ENCODE measurements at places on chromosomes 5 and 9. TPM values are rescaled to one million over a fixed set of nuclear protein-coding genes. Genes with fewer than 3 reads are reported as not detected.

- DNase-seq = no peak
Observed at GRCh38 chr9:101117161-101117560, 88.6 kb downstream of the PLPPR1 start.

DNA sequence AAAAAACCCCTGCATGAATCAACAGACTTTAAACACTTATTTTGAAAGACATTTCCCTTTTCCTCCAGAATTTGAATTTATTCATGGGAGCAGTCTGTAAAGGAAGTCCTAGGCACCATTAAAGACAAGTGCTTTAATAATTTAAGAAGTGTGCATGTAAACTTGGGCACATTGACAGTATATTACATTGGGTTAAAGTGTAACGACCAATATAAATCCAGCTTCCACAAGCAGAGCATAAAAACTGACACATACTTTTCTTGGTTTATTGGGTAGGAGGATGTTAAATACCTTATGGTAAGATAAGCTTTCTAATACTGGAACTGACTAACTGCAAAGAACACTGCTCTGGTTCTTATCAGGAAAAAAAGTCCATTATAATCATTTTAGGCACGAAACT, 1.2 kb upstream of the ENTREP1 start:
- DNase-seq = no peak

Gene SPATA31A3
- total RNA-seq = not detected

Gene SLCO6A1
- not detected for total RNA-seq

DNA sequence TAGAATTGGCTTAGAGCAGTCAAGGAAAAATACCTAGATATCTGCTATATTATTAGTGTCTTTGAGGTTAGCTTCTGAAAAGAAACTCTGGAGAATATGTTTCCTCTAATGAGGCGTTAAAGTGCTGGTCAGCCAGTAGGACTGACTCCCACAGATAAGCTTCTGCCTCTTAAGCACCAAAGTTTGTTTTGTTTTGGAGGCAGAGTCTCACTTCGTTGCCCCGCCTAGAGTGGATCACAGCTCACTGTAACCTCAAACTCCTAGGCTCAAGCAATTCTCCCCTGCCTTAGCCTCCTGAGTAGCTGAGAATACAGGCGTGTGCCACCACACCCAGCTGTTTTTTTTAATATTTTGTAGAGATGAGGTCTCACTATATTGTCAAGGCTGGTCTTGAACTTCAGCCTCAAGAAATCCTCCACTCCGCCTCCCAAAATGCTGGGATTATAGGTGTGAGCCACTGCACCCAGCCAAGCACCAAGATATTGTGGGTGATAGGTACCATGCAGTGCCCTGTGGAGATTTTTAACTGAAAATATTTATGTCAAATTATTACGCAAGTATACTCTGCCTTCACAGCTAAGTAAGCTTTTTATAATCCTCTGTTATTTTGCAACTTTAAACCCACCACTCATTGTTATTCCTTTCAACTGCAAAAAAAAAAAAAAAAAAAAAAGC, 24.7 kb upstream of the TMEM171 start:
- no peak for DNase-seq

DNA sequence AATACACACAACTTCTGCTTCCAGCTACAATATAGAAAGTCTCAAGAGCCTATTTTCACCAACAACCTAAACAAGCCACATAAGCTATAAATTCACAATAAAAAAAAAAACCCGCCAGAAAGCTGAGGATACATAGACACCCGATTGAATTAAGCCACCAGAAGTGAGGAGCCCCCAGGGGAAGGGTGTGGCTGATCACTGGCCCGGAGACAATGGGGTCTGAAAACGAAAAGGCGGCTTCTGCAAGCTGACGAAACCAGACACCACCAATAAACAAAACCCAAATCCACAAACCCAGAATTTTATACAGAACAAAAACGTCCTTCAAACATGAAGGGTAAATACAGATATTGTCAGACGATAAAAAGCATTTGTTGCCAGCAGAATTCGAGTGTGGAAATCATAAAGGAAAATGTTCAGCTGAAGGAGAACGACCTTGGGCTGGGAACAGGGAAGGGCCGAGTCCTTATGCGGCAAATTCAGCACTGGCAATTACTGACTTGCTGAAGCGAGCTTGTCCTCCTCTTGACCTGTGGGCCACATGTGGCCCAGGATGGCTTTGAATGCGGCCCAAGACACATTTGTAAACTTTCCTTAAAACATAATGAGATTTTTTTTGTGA, 39.6 kb upstream of the CEP72 start:
- no peak for DNase-seq

Gene JAKMIP2
- total RNA-seq = 0.76 TPM

GRCh38 chr5:174145821-174146220, 100.3 kb downstream of the NSG2 start:
- no peak for DNase-seq

DNA sequence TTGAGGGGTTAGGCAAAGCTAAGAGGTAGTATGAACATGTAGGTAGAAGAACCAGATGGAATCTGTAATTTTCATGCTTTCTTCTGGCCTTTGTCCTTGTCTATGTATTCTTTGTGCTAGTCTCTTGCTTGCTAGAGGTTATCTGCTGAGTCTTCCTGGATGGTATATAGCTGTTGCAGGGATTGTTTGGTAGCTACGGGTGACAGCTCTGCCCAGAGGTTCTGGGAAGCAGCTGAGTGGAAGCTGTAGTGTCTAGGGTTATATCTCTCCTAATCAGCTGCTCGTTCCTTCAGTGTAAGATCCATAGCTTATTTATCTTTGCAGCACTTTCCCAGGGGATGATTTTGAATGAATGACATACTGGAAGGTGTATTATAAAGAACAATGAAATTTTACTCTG, 100.3 kb downstream of the ATG10 start:
- DNase-seq = no peak

DNA sequence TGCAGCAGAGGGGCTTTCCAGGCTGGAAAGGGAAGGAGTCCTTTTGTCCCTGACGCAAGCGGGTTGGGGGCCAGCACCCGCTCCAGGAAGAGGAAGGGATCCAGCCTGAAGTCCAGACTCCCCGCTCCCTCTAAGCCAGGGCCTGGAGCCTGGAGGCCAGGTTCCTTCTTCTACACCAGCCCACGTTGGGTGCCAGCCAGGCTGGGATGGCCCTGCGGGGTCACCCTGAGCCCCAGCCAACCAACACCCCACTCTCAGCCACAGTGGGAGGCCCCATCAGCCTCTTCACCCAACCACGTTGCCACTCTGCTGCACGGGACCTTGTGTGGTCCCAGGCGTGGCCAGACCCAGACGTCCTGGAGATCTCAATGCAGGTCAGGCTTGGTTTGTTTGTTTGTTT, 970 bp upstream of the FUT7 start:
- DNase-seq = no peak

DNA sequence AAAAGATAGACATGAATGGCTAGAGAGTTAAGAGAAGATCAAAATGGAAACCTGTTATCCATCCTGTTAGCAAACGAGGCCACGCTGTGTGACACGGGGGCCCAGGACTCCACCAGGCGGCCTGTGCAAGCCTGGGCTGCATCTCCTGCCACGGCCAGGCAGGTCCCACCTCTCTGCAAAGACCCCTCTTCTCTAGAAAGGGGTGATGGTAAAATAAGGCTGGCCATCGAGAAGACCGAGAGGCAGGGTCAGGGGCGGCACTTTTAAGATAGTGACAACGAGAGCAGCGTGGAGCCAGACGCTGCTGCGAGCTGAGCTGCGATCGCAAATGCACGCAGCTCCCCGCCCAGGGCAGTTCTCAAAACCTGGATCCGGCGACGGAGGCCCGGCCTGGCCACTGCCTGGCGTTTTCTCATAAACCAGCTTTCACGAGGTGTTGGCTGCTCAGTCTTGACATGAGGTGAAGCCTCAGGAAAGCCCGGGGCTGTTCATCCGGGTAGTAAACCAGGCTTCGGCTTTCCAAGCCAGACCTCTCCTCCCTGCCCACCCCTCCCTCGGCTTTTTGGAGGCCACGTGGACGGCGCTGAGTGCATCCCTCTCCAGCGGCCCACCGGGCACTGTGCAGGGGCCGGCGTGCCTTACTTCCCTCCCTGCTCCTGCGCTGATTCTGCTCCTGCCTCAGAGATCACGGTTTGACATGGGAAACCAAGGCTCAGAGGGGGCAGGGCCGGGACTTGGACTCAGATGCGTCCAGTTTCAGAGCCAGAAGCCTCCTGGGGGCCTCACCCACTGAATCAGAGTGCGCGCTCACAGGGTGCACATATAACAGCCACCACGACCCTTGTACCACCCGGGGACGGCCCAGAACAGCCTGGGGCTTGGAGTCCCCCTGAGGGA, 151.6 kb upstream of the PHYKPL start:
- DNase-seq = no peak

Gene C5
- total RNA-seq = 0.11 TPM

GRCh38 chr9:24096756-24097155, 270.7 kb upstream of the ELAVL2 start:
- DNase-seq = no peak

- DNase-seq = no peak
Observed at GRCh38 chr9:89505048-89505447, 7.1 kb upstream of the SEMA4D start.

DNA sequence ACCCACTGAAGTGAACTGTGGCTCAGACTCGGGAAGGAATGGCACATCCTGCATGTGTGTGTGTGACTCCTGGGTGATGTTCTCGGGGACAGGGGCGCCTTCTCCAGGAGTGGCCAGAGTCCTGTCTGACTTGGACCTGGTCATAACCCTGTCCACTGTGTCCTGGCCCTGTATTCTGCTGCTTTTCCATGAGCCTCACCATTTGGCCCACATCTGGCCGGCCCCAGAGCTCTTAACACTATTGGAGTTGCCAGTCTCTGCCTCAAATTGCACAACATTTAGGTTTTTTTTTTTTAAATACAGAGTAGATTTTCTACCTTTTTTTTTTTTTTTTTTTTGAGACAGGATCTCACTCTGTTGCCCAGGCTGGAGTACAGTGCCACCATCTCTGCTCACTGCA, 278.3 kb upstream of the TUT7 start:
- no peak for DNase-seq

Gene GRM6
- not detected for total RNA-seq

Gene ANKRD31
- total RNA-seq = 0.41 TPM

DNA sequence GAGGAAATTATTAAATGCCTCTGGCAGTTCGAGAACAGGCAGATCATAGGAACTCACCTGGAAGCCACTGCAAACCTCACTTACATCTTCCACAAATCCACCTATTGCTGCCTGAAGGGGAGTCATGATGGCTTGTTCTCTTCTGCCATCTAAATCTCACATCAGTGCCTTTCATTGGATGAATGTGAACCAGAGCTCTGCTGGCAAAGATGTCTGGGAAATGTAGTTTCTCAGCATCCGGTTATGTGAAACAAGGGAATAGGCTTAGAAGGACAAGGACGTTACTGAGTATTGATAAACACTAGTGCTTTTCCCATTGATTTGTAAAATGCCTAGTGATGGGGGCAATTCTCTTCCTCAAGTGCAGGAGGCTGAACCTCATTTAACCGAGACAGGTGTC, 483.3 kb downstream of the ARHGEF28 start:
- no peak for DNase-seq

- DNase-seq = no peak
Observed at GRCh38 chr5:81292130-81292529, 9.3 kb upstream of the ZCCHC9 start.

DNA sequence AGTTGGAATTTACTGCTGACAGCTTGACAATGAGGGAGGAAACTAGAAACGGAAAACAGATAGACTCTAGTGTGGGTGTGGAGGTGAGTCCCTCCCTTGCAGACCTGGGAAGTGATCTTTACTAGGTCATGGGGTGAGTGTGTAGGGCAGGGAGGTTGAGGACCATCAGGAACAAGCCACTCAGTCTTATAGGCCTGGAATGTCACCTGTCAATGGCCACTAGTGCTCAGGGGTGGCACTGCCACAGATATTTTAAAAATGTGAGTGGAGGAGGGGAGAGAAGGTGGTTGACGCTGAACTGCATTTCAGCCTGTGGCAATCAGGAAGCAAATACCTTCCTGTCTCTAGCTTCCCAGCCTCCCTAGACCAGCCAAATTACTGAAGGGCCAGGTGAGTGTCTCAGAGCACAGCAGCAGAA, 9.0 kb downstream of the OR2S2 start:
- no peak for DNase-seq

Gene ARID3C
- total RNA-seq = not detected

- DNase-seq = no peak
Observed at GRCh38 chr9:70601000-70601951, 186.8 kb upstream of the KLF9 start.

Gene SELENOP
- 0.66 TPM for total RNA-seq

Gene EXOSC3
- 123 TPM for total RNA-seq

Gene PFN3
- total RNA-seq = not detected

- no peak for DNase-seq
Observed at GRCh38 chr5:85108471-85108870, 723.8 kb upstream of the EDIL3 start.

DNA sequence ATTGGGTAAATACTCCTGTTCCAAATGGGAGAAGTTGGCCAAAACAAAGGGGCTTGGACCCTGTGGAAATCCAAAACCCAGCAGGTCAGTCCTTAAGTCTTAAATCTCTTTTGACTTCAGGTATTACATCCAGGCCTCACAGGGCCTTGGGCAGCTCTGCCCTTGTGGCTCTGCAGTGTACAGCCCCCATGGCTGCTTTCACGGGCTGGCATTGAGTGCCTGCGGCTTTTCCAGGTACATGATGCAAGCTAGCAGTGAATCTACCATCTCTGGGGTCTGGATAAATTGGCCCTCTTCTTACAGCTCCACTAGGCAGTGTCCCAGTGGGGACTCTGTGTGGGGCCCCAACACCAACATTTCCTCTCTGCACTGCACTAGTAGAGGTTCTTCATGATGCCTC, 308.5 kb upstream of the ARRDC3 start:
- no peak for DNase-seq

GRCh38 chr5:55897905-55898304, 46.7 kb downstream of the IL31RA start:
- DNase-seq = no peak

Gene HRH2
- total RNA-seq = 31.1 TPM

DNA sequence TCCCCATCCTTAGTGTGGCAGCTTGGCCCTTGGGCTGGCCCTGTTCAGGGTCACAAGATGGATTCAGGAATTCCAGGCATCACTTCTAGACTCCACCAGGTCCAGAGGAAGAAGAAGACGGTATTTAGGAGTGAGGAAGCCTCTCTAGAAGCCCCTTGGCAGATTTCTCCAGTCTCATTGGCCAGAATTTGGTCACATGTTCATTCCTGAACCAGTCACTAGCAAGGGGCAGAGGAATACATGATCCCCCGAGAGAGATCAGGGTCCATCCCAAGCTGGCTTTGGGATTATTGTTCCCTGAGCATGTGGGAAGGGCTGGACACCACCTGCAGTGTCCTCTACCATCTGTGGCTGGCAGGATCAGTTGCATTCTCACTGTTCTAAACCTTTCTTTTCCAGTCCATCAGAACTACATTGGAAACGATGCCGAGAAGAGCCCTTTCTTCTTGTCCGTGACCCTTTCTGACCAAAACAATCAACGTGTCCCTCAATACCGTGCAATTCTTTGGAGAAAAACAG, 48.5 kb downstream of the GARNL3 start:
- DNase-seq = no peak

GRCh38 chr5:56339732-56340131, 106.6 kb upstream of the ANKRD55 start:
- DNase-seq = no peak
